Left lobe of liver (tissue), 2 donors: ENCODE measurements at places on chromosomes 11 and 22.

GRCh38 chr11:83220260-83220659 lies 26.7 kb downstream of the ANKRD42 start:
- DNase-seq = no peak

DNA sequence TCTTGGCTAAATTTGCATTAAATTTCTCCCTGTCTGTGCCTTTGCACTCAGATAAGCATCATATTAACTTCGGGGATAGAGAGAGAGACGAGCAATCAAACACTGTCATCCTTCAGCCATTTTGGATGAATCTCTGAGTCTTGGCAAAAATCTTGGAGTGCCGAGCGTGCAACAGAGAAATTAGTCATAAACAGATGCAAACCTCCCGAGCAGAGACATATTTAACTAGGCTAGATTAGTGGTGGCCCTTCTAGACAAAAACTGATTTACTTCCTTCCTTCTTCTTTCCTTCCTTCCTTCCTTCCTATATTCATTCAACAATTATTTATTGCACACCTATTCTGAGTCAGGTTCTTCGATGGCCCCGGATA lies 114.4 kb upstream of the BLID start:
- DNase-seq = no peak

GRCh38 chr11:78587446-78587845 lies 12.8 kb upstream of the NARS2 start:
- DNase-seq = no peak

- no peak for DNase-seq
Observed at GRCh38 chr11:60838132-60838531, 3.8 kb upstream of the CCDC86 start.

GRCh38 chr22:37098976-37099591 lies 10.4 kb downstream of the TMPRSS6 start:
- no peak for DNase-seq

GRCh38 chr11:133191931-133192330 lies 340.4 kb downstream of the OPCML start:
- DNase-seq = no peak

DNA sequence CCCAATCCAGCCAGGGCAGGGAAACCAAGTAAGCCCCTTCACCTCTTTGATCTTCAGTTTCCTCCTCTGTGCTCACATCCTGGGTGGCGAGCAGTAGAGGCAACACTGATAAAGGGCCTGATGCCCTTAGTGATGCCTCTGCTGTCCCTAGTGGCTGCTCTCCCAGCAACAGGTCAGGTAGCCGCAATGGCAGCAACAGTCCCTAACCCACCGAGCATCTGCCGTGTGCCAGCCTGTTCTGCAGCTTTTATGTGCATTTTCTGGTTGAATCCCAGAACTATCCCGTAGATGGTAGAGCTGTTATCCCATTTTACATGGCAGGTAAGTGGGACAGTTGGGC lies 5.2 kb downstream of the SCYL1 start:
- DNase-seq = no peak

DNA sequence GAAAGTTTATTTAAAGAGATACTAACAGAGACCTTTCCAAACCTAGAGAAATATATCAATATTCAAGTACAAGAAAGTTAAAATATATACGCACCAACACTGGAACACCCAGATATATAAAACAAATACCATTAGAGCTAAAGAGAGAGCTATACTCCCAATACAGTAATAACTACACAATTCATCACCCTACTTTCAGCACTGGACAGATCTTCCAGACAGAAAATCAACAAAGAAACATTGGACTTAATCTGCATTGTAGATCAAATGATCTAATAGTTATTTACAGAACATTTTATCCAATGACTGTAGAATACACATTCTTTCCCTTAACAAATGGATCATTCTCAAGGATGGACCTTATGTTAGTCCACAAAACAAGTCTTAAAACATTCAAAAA lies 311.9 kb downstream of the METTL15 start:
- DNase-seq = no peak

DNA sequence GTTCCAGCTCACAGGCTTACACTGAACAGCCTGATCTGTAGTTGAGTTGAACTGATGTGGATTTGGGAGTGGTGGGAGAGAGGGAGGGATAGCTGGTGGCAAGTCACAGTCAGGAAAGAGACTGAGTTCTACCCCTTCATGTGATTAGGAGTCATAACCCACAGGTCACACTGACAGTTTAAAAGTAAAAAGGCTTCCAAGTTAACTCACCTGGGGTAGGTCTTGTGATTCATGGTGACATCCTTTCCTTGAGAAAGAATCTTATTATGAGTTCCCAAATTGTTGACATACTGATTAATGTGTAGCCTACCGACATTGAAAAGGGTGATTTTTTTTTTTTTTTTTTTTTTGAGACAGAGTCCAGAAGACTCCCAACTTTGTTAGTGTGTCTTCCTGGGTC lies 5.4 kb downstream of the IZUMO1R start:
- DNase-seq = no peak

- DNase-seq = no peak
Observed at GRCh38 chr11:38990139-38990538, 2392.1 kb upstream of the RAG2 start.

- no peak for DNase-seq
Observed at GRCh38 chr11:55658031-55658573, 3.9 kb upstream of the OR4C6 start.

- DNase-seq = peak; percentile 41
Observed at GRCh38 chr11:3104051-3104714, 47.0 kb upstream of the CARS1 start.

- DNase-seq = no peak
Observed at GRCh38 chr11:70278994-70279393, 8.5 kb downstream of the PPFIA1 start.

DNA sequence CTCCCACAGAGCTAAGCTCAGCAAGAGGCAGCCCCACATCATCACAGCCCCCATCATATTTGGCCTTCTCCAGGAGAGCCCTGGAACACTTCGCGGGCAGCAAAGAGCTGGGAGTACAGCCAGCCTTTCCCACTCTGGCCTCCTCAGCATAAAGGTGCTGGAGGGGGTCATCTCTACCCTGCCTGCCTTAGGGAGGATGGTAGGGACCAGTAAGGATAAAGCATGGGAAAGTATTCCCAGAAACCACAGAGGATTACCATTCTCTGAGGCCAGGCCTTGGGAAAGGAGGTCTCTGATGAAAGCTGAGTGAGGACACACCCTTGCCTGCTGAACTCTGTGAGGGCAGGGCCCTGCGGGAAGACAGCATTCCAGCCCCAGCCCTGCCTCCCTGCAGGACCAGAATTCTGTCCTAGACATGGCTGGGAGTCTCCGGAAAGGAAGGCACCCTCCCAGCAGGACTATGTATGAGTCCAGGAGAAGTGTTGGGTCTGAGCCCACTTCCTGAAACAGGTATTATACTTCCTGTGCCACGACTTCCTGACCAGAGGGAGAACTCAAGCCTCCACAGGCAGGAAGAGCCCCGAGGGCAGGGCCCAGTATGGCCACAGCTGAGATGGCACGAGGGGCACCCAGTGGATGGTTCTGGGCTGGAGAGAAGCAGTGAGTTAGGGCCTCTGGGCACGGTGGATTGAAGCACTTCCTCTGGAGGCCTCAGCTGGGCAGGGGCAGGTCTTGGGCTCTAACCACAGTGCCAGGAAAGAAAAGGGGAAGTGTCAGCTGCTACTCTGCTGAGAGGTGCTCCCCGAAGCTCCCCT lies 12.9 kb upstream of the CASTOR1 start:
- no peak for DNase-seq

DNA sequence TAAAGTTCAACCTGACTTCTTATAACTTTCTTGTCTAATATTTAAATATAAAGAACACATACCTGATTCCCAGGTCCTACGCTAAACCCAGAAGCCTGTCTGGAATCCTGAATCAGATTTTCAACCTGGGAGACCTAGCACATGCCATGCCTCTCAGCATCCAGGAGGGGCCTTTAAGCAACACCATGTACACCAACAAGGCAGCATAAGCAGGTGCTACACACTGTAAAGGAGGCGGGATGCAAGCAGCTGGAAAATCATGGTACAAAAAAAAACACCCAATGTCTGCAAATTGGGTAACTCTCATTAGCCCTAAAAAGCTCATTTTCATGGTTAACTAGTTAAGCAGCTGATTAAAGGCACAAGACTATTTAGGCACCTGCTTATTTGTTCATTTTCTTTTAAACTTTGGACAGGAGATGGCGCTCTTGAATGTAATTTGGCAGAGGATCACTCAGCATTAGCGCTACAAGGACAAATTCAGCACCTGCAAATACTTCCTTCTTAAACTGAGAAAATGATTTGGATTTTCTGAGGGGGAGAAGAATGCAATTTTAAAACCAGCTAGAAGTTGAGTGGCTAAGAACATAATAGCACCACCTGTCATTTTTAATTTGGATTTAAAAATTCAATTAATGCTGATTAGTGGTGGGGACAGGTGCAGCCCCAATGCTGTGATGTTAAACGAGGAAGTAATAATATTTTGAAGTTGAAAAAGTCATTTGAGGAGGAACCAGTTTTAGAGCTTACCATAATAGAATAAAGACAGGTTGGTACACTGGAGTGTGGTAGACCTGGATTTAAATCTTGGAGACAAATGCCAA lies 104.0 kb downstream of the FAR1 start:
- no peak for DNase-seq

DNA sequence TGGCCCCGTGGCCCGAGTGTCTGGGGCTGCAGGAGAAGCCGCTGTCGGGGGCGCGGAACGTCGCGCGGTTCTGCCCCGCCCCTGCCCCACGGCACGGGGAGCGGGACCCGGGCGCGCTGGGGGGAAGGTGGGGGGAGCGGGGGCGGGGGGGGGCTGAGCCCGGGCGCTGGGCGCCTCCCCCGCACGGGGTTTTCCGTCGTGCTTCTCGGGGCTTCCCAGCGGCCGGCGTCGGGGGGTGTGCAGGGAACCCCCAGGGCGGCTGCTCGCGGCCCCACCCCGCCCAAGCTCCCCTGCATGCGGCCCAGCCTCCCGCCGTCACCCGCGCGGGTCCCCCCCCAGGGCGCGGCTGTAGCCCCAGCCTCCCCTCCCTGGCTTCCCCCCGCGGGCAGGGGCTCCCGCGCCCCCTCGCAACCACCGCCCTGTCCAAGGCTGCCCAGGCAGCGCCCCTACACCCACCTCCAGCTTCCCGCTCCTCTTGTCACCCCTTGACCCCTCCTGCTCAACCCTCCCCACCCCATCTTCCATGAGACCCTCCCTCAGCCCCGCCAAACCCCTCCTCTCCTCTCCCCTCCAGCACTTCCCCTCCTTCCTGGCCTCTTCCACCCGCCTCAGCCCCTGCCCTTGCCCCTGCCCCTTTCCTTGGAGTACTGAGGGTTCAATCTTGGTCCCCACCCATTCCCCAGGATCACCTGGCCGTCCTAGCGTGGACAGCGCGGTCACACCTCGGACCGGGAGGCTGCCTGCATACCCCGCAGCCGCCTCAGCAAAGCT lies 1.7 kb downstream of the IL17REL start:
- DNase-seq = no peak

DNA sequence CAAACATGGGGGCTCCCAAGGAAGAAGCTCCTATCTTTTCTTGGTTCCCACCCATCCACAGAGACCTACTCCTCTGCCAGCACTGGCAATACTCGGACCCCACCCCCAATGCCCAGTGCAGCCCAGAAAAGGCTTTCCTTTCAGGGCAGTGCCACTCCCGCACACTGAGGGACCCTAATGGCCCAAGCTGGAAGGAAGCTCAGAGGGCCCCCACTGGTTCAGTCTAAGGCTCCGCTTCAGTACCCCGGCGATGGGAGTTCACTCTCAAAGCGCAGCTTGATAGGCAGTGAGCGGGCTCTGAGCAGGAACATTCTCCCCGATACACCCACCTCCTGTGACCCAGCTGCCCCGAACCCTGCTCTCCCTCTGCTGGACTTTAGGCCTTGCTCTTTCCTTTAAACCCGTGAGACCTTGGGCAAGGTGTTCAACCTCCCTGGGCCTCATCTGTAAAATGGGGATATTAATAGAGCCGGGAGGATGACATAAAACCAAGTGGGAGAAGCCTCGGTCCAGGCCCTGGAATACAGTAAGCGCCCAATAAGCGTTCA lies 48.4 kb downstream of the CHRDL2 start:
- no peak for DNase-seq

DNA sequence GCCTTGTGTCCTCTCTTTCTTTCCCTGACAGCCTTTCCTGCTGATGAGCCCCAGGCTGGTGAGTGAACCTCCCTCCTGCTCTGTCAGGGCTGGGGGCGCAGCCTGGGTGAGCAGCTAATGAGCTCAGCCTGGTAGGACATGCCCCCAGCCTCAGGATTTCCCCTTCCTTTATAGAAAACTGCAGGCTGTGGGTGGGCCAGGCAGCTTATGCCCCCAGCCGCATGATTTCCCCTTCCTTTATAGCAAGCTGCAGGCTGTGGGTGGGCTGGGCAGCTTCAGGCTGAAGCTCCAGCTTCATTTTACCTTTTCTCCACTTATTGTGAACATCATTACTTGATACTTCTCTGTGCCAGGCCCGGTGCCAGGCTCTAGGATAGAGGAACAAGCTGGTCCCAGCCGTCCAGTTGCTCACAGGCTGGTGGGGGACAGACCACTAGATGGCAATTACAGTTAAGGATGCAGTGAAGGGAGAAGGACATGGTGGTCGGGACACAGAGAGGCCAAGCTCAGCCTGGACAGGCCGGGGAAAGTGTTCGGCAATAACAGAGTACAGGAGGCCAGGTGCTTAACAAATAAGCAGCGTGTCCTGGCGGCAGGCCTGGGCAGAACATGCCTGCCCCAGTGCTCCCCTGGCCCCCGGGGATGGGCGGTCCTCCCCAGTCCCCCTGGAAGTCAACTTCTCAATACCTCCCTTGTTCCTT lies 5.3 kb downstream of the LGALS12 start:
- no peak for DNase-seq

DNA sequence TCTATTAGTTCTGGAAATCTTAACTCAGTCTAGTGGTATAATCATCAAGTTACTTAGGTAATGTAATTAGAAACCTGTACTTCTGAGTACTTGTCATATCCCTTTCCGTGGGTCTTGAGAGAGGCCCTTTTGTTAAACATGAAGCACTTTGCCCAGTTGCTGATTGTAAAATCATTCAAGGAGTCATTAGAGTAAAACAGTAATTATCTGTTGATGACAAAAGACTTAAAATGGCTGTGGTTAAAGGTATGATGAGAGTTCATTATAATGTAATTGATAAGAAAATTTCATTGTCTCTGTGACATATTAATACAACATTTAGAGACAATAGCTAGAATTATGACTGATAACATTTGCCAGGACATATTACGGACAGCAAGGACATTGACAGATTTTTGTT lies 34.3 kb downstream of the PRR5L start:
- DNase-seq = no peak

GRCh38 chr11:82698576-82699352 lies 34.9 kb downstream of the FAM181B start:
- no peak for DNase-seq

GRCh38 chr22:17853073-17853472 lies 78.8 kb upstream of the BID start:
- no peak for DNase-seq

- DNase-seq = peak; percentile 71
Observed at GRCh38 chr22:20131859-20132685, 468 bp downstream of the ZDHHC8 start.

- no peak for DNase-seq
Observed at GRCh38 chr11:31340903-31341572, 28.5 kb downstream of the DCDC1 start.

- DNase-seq = peak; percentile 87
Observed at GRCh38 chr11:45365961-45366618, 79.9 kb upstream of the SYT13 start.
